ENCODE measurements at places on chromosomes 1 and 21.

DNA sequence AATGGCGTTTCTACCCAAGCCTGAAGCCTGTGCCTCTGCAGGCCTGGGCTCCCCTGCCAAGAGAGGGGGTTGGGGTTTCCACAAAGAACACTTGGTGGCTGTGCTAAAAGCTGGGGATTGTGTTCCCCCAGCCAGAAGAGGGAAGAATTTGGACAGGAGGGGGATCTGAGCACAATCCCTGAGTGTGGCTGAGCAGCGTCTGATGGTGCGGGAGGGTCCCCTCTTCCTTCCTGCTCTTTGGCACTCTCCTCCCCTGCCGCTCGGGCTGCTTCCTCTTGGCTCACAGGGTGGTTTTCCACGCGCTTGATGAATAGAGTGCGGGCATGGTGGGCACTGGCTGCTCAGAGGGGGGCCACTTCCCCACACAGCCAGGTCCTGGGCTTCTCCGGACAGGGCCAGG lies 3.7 kb downstream of the GPR37L1 start:
- H3K4me3 ChIP-seq: no peak overlapping the region
- H3K36me3 ChIP-seq: no peaks in the 10 kb centered on the region
- no peak overlapping the region for H3K27ac ChIP-seq
- peaks cover 16% of the 10 kb centered on the region for H3K27me3 ChIP-seq

DNA sequence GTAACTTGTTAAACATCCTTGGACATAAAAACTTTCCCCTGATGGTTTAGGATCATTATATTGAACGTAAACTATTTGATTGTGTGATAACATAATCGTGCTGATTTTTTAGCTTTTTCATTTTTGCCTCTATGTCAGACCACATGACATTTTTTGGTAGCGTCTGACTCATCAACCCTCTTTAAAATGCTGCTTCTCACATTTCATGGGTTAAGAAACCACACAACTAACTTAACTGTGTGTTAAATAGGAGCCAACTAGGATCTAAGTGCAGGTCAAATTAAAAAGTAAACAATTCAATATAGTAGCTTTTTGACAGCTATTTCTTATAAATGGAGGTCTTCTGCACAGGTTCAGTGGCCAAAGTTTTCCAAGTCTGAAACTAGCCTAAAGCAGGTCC lies 9.8 kb downstream of the BTG3 start:
- peaks cover 27% of the 10 kb centered on the region for H3K36me3 ChIP-seq
- DNase-seq: no peak
- H3K27me3 ChIP-seq: no peaks in the 10 kb centered on the region
- no peak overlapping the region for H3K27ac ChIP-seq
- H3K4me1 ChIP-seq: peaks cover 5% of the 10 kb centered on the region

DNA sequence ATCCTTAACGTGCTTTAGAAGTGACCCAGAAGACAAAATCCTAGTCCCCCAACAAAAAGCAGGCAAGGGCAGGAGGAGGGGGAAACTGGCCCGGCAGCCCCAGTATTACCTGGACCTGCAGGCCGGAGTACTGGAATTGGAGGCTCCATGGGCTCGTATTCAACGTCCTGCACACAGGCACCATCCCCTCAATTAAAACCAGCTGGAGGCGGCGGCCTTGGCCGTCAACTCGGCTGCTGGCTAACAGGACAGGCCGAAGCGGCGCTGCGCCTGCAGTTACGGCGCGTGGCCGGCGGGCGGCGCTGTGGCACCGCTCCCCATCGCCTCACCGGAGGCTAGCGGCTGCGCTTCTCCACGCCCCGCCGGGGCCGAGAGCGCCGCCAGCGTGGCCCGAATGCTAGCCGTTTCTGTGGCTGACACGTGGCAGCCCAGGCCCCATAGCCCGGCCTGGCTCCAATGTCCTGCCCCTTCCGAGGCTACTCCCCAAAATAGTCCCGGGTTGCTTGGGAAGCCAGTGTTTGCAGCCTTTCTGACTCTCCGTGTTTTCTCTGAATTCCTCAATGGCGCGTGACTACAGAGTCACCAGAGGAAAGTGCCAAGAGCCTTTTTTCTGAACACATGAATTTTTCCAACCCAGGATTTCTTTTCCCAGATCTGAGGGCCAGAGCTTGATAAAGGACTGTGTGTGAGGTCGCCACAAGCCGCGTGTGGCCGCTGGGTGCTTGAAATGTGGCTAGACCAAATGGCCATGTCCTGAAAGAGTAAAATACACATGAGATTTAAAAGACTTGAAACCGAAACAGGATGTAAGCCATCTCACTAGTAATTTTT lies 82.5 kb downstream of the HHIPL2 start:
- peaks cover 4% of the 10 kb centered on the region for H3K4me1 ChIP-seq
- H3K4me3 ChIP-seq: peak overlapping the region; percentile 73
- H3K27me3 ChIP-seq: peaks cover 25% of the 10 kb centered on the region
- peak; percentile 86 for DNase-seq
- no peaks in the 10 kb centered on the region for H3K36me3 ChIP-seq

GRCh38 chr1:160537714-160538665 lies 14.9 kb upstream of the SLAMF6 start:
- H3K4me3 ChIP-seq: no peak overlapping the region
- peaks cover 51% of the 10 kb centered on the region for H3K4me1 ChIP-seq
- H3K36me3 ChIP-seq: peaks cover 9% of the 10 kb centered on the region

DNA sequence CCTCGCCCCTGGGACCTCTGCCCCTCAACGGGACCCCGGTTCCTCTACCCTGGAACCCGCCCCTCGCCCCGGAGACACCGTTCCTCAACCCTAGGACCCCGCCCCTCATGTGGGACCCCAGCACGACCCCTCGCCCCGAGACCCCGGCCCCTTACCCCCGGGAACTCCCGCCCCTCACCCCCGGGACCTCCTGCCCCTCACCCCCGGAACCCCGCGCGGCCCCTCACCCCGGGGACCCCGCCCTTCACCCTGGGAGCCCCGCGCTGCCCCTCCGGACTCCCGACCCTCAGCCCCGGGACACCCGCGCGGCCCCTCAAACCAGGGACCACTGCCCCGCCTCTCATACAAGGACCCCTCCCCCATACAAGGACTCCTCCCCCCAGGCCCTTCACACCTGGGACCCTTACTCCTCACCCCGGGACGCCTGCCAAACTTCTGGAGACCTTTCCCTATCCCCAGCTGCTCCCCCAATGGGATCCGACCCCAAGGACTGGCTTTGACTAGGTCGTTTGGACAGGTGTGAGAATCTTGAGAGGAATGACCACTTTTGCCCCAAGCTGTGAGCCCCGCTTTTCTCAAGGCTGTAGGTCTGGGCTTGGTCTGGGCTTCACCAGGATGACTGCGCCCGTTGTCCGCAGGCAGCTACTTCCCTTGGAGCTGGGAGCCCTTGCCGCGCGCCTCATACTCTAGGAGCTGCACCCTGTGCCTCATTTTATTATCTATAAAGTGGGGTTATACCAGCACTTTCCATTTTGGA lies 843 bp downstream of the DIP2A start:
- peak; percentile 21 for DNase-seq
- H3K4me3 ChIP-seq: peak overlapping the region; percentile 87
- no peaks in the 10 kb centered on the region for H3K27me3 ChIP-seq
- peaks cover 7% of the 10 kb centered on the region for H3K4me1 ChIP-seq
- H3K36me3 ChIP-seq: peaks cover 3% of the 10 kb centered on the region
- H3K27ac ChIP-seq: peak overlapping the region; percentile 88

GRCh38 chr1:24566236-24566867 lies 10.5 kb downstream of the NCMAP start:
- no peak for DNase-seq
- no peak overlapping the region for H3K4me3 ChIP-seq
- peaks cover 11% of the 10 kb centered on the region for H3K27me3 ChIP-seq
- peaks cover 13% of the 10 kb centered on the region for H3K4me1 ChIP-seq
- H3K36me3 ChIP-seq: no peaks in the 10 kb centered on the region

GRCh38 chr1:219293410-219293809 lies 119.7 kb downstream of the LYPLAL1 start:
- DNase-seq: no peak
- H3K27ac ChIP-seq: no peak overlapping the region
- H3K4me1 ChIP-seq: peaks cover 1% of the 10 kb centered on the region
- H3K36me3 ChIP-seq: peaks cover 4% of the 10 kb centered on the region
- no peak overlapping the region for H3K4me3 ChIP-seq
- H3K27me3 ChIP-seq: no peaks in the 10 kb centered on the region

GRCh38 chr21:36450511-36450910 lies 29.4 kb downstream of the CLDN14 start:
- no peaks in the 10 kb centered on the region for H3K36me3 ChIP-seq
- peaks cover 14% of the 10 kb centered on the region for H3K4me1 ChIP-seq
- H3K27ac ChIP-seq: no peak overlapping the region
- DNase-seq: no peak
- H3K4me3 ChIP-seq: no peak overlapping the region

DNA sequence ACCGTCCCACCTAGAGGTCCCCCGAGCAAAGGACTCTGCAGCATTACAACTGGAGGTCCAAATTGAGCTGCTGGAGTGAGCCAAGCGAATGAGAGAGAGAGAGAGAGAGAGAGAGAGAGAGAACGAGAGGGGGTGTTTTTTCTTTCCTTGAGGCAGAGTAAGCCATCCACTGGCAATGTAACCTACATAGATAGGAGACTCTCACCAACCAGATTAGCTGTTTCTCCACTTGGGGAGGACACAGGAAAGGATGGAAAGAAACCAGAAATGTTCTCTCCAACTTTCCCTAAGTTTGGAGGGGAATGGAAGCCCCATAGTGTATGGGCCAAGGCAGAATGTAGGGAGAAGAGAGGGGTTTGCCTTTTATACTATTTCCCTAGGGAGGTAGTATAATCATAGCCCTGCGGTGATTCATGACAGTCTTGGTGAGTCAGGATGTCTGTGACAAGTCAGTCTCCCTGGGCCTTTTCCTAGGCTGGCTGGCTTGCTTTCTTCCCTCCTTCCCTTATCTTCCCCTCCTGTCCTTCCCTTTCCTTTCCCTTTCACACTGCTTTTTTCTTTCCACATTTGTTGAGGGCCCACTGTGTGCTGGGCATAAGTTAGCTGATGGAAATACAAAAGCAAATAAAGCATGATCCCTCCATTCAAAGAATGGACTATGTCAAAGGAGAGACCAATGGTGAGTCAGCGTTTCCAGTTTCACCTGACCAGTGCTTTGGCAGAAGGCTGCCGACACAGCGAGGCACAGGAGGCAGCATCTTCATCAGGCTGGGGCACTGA lies 7.1 kb downstream of the FNDC7 start:
- H3K4me1 ChIP-seq: no peaks in the 10 kb centered on the region
- no peak for DNase-seq

GRCh38 chr21:15437883-15438282 lies 291.9 kb upstream of the USP25 start:
- H3K27me3 ChIP-seq: no peaks in the 10 kb centered on the region
- no peak for DNase-seq
- no peak overlapping the region for H3K4me3 ChIP-seq
- no peaks in the 10 kb centered on the region for H3K36me3 ChIP-seq
- H3K27ac ChIP-seq: no peak overlapping the region

DNA sequence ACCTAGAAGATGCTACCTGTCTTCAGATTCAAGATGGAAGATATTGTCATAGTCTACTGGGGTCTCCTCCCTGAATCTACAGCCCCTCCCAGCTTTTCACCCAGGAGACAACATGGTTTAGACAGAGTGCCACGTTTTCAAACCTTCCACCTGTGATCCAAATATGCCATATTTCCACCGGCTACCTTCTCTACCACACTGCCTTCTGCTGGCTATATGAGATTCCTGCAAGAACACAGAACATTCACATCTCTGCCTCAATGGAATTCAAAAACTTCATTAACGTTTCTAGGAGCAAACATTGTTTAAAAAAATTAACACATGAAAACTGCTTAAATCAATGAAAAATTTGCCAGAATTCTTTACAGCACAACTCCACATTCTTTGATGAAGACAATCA lies 12.9 kb upstream of the LELP1 start:
- peaks cover 8% of the 10 kb centered on the region for H3K4me1 ChIP-seq
- no peak overlapping the region for H3K27ac ChIP-seq
- H3K4me3 ChIP-seq: no peak overlapping the region
- H3K27me3 ChIP-seq: peaks cover 18% of the 10 kb centered on the region
- DNase-seq: no peak
- no peaks in the 10 kb centered on the region for H3K36me3 ChIP-seq

GRCh38 chr1:25523542-25523941 lies 19.9 kb upstream of the LDLRAP1 start:
- H3K4me1 ChIP-seq: peaks cover 5% of the 10 kb centered on the region
- H3K27me3 ChIP-seq: no peaks in the 10 kb centered on the region
- no peaks in the 10 kb centered on the region for H3K36me3 ChIP-seq
- H3K27ac ChIP-seq: no peak overlapping the region

DNA sequence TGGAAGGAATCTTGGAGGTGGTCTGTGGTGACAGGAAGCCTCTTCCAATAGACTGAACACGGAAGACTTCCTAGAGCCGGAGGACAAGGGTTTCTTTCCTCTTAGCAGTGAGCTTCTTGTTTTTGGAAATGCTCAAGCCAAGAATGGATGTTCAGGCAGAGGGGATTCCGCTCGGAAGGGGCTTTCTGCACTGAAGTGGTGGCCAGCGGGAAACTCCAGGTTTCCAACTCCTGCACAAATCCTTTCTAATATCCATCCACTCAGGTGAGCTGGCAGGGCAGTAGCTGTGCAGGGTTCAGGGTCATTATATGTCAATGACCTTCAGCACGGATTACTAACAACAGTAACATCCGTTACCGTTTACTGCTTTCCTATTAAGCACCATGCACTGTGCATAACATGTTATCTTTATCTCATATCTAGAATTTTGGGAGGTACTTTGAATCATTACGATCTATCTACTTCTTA lies 573 bp upstream of the CPT2 start:
- peaks cover 1% of the 10 kb centered on the region for H3K36me3 ChIP-seq
- peak overlapping the region; percentile 92 for H3K4me3 ChIP-seq
- peak overlapping the region; percentile 91 for H3K27ac ChIP-seq
- H3K4me1 ChIP-seq: peaks cover 18% of the 10 kb centered on the region
- H3K27me3 ChIP-seq: peaks cover 14% of the 10 kb centered on the region
- DNase-seq: no peak

- H3K27me3 ChIP-seq: peaks cover 27% of the 10 kb centered on the region
- no peaks in the 10 kb centered on the region for H3K4me1 ChIP-seq
- no peak for DNase-seq
- H3K27ac ChIP-seq: no peak overlapping the region
- H3K36me3 ChIP-seq: no peaks in the 10 kb centered on the region
These were observed 25.3 kb upstream of the PIK3CD start for GRCh38 chr1:9626201-9626608.

DNA sequence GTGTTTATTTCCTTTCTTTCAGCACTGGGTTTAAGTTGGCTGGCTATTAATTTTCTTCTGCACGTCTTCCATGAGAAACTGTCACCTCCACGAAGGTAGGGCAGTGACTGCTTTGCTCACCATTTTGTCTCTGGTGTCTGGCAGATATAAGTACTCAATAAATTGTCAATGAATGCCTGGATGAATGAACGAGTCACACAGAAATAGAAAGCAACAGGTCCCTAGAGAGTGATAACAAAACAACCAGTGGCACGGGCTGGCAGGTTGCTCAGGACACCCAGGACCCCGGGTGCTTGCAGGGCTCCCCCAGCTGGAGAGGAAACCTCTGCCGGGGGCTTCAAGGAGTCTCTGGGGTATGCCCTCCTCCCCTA lies 3.2 kb upstream of the MYOC start:
- peaks cover 13% of the 10 kb centered on the region for H3K4me1 ChIP-seq
- no peaks in the 10 kb centered on the region for H3K36me3 ChIP-seq
- no peak overlapping the region for H3K4me3 ChIP-seq
- DNase-seq: no peak
- H3K27me3 ChIP-seq: peaks cover 6% of the 10 kb centered on the region
- no peak overlapping the region for H3K27ac ChIP-seq

Data from progenitor cell of endocrine pancreas (in vitro differentiated cells).